ENCODE measurements at places on chromosomes 1 and 21. TPM values are rescaled to one million over a fixed set of nuclear protein-coding genes. Genes with fewer than 3 reads are reported as not detected.

GRCh38 chr1:23395154-23395724 is 25.6 kb upstream of the ZNF436 start:
- no peak for DNase-seq

GRCh38 chr1:211352985-211353515 is 26.4 kb downstream of the TRAF5 start:
- no peak for DNase-seq

DNA sequence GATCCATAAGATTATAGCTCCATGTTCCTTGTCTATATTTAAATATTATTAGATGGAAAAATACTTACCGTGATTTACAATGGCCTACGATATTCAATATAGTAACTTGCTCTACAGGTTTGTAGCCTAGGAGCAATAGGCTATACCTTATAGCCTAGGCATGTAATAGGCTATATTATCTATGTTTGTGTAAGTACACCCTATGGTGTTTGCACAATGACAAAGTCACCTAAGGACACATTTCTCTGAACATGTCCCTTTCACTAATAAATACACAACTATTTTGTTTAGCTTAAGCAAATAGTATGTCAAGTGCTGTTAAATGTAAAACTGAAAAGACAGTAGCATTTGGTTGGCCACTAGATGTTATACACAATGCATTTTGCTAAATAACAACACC is 248.9 kb upstream of the ADGRL4 start:
- no peak for DNase-seq

DNA sequence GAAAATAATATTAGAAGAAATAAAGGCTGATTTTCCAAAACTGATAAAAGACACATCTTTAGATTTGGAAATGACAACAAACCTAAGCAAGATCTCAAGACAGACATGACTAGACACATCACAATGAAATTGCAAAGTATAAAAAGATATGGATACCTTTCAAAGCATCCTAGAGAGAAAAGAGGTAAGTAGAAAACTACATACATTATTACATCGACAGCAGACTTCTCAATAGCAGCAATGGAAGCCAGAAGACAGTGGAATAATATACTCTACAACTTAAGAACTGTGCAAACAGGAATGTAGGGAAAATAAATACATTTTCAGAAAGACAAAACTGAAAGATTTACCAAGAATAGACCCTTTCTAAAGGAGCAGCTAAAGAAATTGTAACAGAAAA is 50.2 kb downstream of the DENND1B start:
- peak; percentile 52 for DNase-seq

DNA sequence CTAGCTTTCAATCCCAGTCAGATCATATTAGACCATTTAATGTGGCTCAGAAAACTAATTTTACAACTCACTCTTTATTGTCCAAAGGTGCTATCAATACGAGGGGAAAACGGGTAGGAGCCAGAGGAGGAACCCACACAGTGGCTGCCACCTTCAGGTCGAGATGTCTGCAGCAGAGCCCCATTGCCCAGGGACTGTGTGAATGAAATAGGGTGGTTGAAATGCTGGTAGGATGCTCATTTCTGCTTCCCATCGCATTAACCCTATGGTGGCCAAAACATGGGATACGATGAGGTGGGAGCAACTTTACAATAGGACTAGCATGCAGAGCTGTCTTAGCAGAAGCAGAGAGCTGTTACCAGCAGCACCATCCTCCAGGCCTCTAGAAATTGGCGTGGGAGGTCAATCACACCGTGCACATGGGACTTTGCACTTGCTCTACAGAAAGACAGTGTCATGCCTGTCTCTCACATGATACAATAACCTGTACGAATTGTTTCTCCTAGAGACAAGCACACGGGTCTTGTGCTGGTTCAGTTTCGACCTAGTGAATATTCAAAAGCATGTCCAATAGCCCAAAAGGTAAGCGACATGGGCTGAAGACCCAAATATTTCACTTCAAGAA is 69.5 kb upstream of the DESI2 start:
- DNase-seq = no peak

DNA sequence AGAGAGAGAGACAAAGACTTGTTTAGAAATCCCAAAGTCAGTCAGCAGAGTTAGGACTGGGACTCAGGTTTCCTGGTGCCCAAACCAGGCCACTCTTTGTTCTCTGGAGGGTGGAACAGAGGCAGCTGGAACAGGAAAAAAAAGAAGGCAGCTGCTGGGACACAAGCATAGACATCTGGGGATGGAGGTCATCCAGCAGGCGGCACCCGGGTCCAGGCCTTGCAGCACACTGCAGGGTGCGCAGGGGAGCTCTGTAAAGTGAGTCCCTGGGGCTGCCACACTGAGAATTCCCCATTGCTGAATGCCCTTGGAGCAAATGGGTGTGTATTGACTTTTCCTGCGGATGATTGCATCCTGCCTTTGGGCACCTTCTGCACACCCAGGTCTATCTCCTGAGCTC is 222.9 kb upstream of the CSF3R start:
- DNase-seq = no peak

DNA sequence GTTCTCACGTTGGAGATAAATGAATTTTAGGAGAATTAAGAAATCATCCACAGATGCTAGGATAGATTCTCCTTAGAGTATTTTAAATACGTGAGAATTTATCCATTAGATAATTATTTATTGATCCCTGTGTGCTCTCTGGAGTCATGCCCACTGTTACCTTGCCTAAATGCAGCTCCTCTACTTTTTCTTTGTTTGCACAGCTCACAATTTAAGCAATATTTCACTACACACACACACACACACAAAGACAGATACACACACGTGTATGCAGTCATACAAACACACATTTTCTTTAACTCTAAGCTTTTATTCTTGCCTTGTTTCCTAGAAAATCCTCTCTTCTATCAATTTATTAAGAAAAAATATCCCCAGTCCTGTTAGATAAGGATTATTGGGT is 51.7 kb downstream of the GPR88 start:
- DNase-seq = no peak

DNA sequence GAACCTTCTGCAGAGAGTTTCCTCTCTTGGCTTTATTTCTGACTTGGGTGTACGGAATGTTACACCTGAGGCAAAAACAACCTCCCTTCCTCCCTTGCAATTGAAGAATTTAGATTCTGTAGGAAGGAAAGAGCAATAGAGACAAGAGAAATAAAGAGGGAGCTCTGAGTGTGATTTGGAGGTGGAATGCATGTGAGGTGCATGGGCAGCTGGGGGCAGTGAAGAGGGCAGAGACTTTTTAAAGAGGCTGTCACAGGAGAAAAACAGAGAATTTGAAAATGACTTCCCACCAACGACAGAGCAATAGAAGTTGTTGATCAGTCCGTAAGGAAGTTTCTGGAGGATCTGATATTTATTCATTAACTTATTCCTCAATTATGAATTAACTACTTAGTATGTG is 172.0 kb upstream of the B3GALT2 start:
- no peak for DNase-seq

DNA sequence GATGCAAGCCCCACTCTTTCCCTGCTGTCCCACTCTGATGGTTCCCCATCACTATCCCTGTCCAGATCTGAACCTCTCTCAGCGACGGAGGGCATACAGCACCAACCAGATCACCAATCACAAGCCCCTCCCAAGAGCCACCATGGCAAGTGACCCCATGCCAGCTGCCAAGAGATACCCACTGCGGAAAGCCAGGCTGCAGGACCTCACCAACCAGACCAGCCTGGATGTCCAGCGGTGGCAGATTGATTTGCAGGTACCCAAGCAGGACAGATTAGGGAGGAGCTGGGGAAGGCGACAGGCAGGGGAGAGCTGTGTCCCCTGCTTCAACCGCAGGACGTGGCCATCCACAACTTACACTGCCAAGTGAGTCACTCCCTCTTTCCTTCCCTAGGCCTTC is 46.9 kb downstream of the VWA5B1 start:
- no peak for DNase-seq

DNA sequence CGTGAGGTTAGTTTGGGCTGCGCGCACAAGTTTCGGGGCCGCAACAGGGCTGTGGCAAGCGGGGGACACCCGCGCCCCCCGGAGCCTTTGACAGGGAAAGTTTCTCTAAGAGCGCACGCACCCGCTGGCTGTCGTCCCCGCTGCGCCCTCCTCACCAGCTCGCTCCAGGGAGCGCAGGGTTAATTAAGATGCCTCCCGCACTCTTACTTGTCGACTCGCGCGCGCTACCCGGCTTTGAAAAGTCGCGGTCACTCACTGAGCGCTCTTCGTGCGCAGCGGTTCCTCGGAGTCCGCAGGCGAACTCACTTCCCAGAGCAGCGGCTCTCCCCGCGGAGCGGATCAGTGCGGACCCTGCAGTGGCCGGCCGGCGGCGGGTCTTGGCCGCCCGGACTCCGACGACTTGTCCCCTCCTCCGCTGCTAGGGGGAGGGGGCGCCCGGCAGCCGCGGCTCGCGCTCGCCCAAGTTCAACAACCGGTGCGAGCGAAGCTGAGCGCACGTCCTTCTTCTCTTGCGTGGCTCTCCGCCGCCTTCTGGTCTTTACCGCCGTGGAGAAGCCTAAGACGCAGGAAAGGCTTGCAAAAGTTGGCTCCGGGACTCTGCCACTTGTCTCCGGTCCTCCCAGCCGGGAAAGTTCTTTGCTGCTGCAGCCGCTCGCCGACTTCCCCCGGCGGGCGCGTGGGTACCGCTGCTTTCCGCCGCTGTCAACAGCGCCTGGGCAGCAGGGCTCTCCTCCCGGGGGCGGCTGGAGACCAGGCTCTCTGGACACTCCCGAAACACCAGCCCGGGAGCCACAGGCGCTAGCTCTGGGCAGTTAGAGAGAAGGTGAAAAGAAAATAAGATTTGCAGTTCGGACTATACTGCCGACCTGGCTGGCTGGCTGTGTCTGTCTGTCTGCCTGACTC is 506 bp downstream of the JUN start:
- peak; percentile 54 for DNase-seq

- DNase-seq = no peak
These were observed 11.5 kb upstream of the CXADR start for GRCh38 chr21:17501107-17502006.

- DNase-seq = no peak
These were observed 32.1 kb upstream of the NEK7 start for GRCh38 chr1:198124673-198125072.

DNA sequence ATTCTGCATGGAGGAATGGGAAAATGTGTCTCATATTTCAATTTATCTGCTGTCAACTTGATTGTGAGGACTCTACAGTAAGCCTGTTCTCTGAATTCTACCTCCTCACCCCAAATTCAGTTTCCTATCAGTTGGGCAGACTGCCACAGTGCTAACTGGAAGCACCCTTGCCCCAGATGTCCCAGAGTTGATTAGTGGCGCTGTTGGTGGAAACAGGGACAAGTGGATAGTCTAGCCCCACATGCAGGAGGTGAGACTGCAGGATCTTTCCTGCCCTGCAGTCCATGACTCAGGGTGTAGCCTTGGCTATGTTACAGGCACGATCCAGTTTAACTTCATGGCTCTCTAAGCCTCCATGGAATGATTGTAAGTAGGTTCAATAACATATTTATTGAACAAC is 22.1 kb downstream of the ADAM30 start:
- no peak for DNase-seq

GRCh38 chr1:233170741-233171140 is 124.8 kb downstream of the PCNX2 start:
- DNase-seq = no peak

DNA sequence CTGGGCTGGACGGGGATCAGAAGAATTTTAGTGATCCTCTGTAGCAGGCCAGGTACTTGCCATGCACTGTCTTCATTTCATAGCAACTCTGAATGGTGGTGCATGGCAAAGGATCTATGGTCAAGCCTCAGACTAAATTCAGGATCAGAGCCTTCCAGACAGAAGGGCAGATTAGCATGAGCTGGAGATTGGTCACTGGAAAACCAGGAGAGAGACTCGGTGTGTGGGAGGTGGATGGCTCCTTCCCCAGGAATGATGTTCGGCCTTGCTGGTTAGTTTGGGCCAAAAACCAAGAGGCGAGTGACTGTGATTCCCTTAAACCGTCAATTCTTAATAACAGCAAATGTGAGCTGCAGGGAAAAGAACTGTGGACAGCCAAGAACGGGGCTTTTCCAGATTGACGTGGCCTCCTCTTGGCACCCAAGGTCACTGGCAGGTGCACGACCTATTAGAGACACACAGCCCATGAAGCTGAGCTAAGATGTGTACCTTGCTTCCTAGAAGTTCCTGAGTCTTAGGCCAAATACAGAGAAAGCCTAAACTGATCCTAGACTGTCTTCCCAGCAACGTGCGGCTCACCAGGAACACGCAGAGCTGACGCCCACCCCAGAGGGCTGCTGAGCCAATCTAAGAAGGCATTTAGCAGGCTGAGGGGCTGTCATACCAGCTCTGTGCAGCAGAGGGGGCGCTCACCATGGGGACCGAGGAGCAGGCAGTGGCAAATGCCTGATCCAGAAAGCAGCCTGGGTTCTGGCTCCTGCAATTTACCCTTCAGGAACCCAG is 18.5 kb downstream of the ALDH4A1 start:
- DNase-seq = peak; percentile 48

OR6K3 gene
- total RNA-seq = not detected

GJA4 gene
- not detected for total RNA-seq

GBP7 gene
- not detected for total RNA-seq

PLPPR5 gene
- not detected for total RNA-seq

RRP1 gene
- total RNA-seq = 28.6 TPM

ATP6V1G3 gene
- not detected for total RNA-seq

TMEM52 gene
- 0.64 TPM for total RNA-seq

U2AF1 gene
- 25.9 TPM for total RNA-seq

OR2T35 gene
- not detected for total RNA-seq

ATP1A4 gene
- total RNA-seq = not detected
